ENCODE measurements at places on chromosomes 7 and 10.

DNA sequence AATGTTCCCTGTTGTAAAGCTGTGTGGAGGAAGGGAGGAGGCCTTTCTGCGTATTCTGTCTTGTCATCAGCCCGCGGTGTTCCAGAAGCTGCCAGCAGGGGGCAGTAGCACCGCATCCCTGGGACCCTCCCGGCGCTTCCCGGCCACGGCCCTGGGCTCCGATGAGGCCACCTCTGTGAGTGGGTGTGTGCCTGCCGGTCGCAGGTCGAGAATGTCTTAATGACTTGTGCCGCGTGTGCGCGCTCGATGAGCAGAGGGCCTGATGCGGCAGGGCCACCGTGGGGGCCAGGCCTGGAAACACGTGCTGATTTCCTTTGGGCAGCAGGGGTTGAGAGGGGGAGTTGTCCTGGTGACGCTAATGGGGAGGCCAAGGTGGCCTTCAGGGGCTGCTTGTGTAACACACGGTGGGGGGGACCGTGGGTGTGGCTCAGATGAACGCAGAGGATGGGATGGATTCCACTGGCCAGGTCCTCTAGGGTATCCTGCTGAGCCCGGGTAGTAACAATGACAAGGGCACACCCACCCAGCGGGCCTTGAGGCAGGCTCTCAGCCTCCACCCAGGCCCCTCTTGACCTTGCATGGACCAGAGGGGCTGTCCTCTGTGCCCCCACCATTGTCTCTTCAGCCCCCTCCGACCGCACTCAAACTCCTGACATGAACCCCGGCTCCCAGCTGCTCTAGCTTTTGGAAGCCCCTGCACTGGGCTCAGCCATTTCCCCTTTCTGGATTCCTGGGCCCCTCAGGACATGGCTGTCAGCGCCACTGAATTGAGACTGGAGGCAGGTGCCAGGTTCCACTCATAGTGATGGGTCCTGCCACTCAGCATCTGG lies 135.9 kb upstream of the PODXL start:
- DNase-seq: peak; percentile 78

- no peak for DNase-seq
These were observed 113.7 kb upstream of the LRRN3 start for GRCh38 chr7:110977127-110977737.

DNA sequence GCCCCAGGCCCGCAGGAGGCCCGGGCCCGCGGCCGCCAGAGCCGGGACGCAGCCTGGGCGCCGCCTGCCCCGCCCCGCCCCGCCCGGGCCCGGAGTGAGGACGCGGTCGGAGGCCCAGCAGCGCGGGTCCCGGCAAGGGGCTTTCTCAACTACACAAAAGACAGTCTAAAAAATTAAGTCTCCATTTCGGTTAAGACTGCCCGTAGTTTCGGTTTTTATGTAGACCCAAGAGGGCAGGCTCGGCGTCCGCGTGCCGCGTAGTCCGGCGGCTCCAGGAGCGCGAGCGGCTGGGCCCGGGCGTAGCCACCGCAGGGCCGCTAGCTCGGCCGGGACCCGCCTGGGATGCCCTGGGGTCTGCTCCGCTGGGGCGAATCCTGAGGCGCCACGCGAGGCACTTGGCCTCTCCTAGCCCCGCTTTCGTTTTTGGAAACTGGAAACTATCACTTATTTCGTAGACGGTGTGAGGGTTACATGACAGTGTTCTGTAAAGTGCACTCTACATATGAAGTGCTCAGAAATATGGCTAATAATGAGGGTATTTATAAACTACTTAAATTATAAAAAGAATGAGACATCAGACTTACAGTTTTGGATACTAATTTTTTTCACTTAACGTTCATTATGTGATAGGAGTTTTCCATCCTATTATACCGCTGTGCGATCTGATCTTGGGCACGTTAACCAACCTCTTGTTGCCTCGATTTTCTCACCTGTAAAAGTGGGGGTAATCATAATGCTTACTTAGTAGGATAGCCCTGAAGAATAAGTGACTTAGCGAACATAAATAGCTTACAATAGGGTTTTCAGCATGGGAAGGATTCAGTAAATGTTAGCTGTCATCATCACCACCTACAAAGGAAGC lies 573 bp downstream of the BLVRA start:
- DNase-seq: peak; percentile 29

DNA sequence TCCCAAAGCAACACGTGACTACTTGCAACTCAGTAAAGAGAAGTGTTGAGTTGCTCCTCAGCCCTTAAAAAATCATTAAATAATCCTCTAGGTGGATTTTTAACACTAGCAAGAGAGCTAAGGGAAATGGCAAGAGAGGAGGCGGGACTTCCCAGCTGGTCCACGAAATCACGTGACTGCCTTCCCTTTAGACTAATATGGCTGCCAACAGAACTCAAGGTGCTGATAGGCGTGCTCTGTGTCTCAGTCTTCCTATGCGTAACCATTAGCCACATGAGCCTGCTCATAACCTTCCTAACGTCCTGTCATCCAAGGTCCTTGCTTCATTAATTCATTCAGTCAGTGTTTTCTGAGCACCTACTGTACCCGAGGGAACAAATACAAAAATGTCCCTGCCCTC lies 66.0 kb downstream of the RSU1 start:
- no peak for DNase-seq

- DNase-seq: no peak
These were observed 243.1 kb downstream of the KIAA1217 start for GRCh38 chr10:24452030-24452429.

- DNase-seq: no peak
These were observed 257.0 kb downstream of the CREB5 start for GRCh38 chr7:28669330-28669729.

GRCh38 chr10:48970654-48971053 lies 31.0 kb upstream of the LRRC18 start:
- DNase-seq: no peak

DNA sequence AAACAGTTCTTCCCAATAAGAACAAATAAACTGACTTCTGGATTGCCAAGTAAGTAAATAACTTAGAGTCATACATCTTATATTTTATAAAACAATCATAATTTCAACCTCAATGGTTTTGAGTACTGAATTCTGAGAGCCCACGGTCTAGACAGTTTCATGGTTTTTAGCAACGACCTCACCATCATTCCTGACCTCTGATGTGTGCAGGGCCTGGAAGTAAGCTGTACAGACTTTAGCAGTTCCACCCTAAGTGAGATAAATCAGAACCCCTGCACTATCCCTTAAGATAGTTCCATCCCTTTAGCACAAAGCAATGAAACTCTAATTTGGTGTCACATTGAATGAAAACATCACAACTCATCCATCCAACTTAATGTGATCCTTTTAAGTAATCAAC lies 86.0 kb downstream of the NEBL start:
- no peak for DNase-seq

GRCh38 chr7:18570890-18571478 lies 75.4 kb downstream of the HDAC9 start:
- no peak for DNase-seq

DNA sequence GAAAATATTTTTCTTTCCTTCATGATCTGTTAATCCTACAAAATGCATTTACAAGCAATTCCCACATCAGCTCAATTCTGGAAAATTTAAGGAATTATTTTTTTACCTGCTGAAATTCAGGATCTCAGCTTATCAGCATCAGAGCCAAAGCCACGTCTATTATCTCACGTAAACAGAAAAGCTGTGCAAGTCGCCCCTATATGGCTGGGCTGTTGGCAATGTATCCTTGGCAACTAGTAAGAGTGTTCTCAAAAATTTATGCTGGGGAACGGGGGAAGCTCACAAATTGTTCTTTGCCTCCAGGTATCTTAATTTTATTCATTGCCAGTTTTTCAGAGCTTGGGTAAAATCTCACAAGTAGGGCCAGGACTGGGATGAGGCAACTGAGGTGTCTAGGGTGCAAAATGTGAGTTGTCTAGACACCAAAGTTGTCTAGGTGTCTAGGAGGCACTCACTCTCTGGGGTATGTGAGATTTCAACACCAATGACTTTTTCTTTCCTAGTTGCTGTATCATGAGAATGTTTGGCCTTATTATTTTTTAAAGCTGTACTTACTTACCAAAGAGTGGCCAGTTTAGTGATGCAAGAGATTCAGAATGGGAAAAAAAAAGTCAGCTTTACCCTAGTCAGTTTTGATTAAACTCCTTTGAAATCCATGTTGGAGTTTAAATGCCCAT lies 5.1 kb downstream of the GSTO2 start:
- no peak for DNase-seq

DNA sequence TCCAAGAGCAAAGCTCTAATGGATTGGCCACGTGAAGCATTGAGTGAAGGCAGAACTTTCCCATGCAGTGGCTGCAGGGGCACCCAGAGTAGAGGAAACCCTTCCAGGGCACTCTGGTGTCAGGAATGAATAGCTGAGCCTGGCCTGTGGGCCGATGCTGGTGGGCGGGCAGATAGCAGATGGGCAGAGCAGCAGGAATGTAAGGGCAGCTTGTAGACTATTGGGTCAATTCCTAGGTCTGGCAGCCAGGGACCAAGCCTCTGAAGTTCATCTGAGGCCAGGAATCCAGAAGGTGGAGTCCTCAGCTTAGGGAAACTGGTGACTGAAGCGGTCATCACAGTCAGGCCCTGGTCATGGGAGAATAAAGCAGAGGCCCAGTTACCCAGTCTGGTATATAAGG lies 115.4 kb downstream of the TMEM178B start:
- DNase-seq: no peak

DNA sequence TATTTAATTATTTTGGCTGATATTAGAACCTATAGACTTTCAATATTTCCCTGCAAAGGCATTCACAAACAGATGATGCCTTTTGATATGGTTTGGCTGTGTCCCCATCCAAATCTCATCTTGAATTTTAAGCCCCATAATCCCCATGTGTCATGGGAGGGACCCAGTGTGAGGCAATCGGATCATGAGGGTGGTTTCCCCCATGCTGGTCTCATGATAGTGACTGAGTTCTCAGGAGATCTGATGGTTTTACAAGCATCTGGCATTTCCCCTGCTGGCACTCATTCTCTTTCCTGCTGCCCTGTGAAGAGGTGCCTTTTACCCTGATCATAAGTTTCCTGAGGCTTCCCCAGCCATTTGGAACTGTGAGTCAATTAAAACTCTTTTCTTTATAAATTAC lies 9.3 kb upstream of the PNLIPRP3 start:
- no peak for DNase-seq

DNA sequence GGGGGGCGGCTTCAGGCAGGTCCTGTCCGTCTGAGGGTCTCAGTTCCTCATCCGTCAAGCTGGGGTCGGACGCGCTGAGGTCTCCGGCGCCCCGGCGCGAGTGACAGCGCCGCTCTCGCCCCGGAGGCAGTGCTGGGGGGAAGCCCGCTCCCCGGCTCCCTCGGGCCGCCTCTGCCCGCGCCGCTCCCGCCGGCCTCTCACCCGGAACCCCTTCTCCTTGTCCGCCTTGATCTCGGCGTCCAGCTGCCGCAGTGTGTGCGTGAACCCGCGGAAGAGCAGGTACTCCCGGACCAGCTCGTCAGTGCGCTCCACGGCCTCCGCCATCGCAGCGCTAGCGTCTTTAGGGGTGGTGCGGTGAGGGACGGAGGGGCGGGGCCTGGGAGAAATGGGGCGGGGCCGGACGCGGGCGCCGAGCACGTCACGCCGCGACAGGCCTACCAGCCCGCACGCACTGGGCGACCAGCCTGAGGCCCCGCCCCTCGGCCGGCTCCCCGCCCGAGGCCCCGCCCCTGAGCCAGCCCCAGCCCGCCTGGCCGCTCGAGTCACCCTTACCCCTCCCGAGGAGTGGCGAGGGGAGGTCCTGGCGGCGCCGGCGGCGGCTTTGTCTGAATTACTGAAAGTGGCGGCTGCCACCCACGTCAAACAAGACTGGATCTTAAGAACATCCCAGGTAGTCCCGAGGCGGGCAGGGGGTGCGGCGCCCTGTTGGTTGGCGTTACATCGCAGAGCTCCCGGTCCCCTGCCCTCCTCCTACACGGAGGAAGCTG lies at the start of gene WDR91:
Gene WDR91 (minus strand): TSS at position 348 of the 767 bp plus-strand sequence. CDS start 24 bp downstream, at position 324.
- DNase-seq: peak; percentile 92

GRCh38 chr10:24834869-24835268 lies 111.2 kb upstream of the ARHGAP21 start:
- DNase-seq: no peak

- no peak for DNase-seq
These were observed 690.8 kb upstream of the FZD8 start for GRCh38 chr10:36332926-36333325.

GRCh38 chr10:103824281-103824680 lies 31.1 kb downstream of the SH3PXD2A start:
- DNase-seq: no peak

Measured in neuronal stem cell (in vitro differentiated cells).